ENCODE measurements at places on chromosomes 5 and 9.

- no peak for DNase-seq
Measured at GRCh38 chr5:180499684-180500083, 5.5 kb downstream of the CNOT6 start.

DNA sequence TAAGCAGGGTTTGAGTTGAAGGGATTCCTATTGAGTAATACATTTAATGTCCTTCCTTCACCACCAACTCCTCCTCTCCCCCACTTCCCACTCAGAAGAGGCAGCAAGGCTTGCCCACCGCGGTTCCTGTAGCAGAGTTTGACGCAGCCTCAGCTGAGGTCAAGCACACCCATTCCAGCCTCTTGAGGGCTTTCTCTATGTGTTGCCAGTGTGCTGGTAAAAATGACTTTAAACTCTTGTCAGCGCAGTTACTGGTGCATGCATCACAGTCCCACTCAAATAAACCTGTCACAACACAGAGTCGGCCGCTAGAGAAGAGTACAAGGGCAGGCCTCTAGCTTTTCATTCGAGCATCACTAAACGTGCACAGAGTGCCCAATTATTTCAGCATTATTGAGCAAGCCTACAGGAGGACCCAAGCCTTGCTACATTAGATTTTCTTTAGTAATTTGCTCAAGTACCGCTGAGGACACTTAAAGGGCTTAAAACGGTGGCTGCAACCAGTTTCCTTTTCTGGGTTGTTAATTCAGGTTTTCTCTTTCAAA lies 79.6 kb downstream of the TLE4 start:
- no peak for DNase-seq

- DNase-seq: no peak
Measured at GRCh38 chr9:123505496-123505895, 149.5 kb downstream of the CRB2 start.

GRCh38 chr5:140571105-140571504 lies 6.5 kb downstream of the SLC35A4 start:
- DNase-seq: no peak

DNA sequence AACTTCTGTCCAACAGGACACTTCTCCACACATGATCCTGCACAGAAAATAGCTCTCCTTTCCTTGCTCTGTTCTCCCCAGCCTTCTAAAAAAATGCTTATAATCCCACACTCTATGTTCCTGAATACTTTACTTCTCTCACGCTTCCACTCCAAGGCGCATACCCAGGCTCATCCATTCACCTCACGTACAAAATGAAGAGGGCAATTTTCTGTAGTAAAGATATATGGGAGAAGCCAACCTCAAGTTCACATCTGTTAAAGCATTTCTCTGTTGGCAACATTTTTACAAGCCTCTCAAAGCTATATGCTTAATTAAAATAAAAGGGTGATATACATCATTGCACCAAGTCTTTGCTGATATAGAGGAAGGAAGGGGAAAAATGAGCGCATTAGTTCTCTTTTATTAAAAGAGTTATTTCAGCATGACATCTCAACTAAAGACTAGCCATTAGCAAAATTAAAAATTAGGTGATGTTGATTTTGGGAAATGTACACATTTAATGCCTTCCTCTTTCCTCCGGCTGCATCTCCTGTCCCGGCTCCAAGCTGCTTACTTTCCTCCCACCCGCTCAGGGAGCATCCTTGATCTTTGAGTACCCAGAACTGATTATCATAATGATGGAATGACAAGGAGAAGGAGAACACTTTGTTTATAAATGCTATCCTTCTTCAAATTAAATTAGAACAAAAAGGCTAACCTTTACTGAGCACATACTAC lies 342.1 kb upstream of the PANK3 start:
- no peak for DNase-seq
